K562 (cell line): ENCODE measurements at places on chromosomes 4 and X. TPM values are rescaled to one million over a fixed set of nuclear protein-coding genes. Genes with fewer than 3 reads are reported as not detected.

- no peak for DNase-seq
These were observed 4.7 kb upstream of the MSX1 start for GRCh38 chr4:4854649-4855295.

The CT47B1 gene
- 0.62 TPM in 1 of 2 replicates, not detected in the other for polyA plus RNA-seq

- no peak for DNase-seq
These were observed 7.9 kb downstream of the SLC4A4 start for GRCh38 chr4:71346710-71347109.

The HSFX4 gene
- polyA plus RNA-seq, result not detected in 2 replicates

GRCh38 chrX:23513121-23513520 lies 154.2 kb upstream of the PRDX4 start:
- DNase-seq, result no peak
